ENCODE measurements at places on chromosomes 11 and 22.

DNA sequence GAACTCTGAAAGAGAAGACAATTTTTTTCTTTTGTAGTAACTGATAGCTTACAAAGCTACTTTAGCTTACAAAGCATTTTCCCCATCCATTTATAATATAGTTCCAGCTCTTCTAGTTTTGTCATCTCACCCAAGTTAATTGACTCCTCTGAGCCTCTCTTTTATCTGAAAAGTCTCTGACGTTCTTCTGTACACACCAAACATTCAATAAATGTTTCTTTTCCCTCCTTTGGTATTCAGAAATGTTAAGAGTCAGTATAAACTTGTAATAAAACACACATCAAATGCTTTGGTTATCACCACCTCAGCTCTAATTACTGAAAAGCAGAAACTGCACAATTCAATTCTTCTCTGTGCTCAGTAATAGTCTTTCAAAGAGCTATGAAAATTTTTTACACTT, 5.9 kb downstream of the CCDC90B start:
- DNase-seq, result no peak

DNA sequence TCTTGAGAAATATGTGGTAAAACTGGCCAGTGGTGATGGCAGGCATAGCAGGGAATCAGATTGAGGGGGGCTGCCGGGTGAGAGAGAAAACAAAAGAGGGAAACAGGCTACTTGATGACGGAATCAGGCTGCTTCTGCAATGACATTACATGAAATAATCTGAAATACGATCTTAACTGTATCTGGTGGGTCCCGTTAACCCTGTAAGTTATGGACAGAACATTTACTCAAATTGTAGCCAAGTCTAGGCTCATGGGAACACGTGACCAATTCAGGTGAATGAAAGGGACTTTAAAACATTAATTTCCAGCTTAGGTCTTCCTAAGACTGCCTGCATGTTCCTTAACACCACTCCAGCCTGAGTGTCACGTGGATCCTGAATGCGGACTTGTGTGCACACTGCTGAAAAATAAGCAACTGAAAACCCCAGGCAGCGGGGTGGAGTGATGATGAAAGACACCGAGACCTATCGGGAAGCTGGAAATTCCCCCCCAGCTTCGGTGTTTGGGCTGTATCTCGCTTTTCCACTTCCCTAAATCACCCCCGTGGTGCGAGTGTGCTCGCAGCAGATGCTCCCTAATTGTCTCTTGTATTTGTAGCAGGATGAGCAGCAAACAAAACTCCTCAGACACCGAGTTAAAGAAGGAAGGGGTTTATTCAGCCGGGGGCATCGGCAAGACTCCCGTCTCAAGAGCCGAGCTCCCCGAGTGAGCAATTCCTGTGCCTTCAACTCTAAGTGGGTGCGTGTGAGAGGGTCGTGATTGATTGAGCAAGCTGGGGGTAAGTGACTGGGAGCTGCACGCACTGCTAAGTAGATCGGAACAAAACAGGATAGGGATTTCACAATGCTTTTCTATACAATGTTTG, 145.0 kb upstream of the GRK3 start:
- peak; percentile 50 for DNase-seq

DNA sequence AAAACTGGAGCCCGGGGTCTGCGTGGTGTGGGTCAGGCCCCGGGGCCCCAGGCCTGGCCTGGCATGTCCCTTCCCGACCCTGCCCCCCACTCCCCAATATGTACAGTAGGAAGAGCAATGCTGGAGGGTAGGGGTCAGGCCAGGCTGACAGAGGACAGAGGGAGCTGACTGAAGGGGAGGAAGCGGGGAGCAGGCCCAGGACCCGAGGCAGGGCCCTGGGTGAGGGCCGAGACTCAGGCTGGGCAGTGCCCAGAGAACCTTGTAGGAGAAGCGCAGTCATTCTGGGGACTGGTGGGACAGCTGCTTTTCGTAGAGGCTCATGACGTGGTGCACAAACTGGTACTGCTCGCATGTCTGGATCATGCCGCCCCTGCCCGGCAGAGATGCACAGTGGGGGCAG, 2.7 kb upstream of the IGSF22 start:
- no peak for DNase-seq

DNA sequence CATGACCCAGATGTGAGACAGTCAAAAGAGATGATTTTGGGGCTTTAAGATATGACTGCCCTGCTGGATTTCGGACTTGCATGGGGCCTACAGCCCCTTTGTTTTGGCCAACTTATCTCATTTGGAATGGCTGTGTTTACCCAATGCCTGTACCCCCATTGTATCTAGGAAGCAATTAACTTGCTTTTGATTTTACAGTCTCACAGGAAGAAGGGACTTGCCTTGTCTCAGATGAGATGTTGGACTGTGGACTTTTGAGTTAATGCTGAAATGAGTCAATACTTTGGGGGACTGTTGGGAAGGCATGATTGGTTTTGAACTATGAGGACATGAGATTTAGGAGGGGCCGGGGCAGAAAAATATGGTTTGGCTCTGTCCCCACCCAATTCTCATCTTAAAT, 88.4 kb downstream of the RSF1 start:
- no peak for DNase-seq

GRCh38 chr11:95715777-95716241, 73.8 kb downstream of the FAM76B start:
- no peak for DNase-seq

DNA sequence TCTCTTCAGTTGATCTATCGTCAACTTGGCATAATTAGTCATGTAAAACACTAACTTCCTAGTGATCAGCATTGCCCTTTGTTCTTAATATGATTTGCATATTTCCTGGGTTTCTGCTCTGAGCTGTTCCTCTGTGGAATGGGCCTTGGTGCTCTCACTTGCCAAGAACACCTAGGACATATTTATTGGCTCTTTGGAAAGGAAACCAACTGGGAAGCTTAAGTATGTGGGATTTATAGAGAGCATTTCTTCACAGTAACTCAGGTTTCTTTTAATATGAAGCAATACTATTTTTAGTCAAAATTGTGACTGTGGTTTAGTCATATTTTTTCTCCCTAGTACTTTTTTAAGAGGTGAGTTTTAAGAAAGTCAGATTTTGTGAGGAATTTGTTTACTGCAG, 28.8 kb downstream of the FAT3 start:
- no peak for DNase-seq

DNA sequence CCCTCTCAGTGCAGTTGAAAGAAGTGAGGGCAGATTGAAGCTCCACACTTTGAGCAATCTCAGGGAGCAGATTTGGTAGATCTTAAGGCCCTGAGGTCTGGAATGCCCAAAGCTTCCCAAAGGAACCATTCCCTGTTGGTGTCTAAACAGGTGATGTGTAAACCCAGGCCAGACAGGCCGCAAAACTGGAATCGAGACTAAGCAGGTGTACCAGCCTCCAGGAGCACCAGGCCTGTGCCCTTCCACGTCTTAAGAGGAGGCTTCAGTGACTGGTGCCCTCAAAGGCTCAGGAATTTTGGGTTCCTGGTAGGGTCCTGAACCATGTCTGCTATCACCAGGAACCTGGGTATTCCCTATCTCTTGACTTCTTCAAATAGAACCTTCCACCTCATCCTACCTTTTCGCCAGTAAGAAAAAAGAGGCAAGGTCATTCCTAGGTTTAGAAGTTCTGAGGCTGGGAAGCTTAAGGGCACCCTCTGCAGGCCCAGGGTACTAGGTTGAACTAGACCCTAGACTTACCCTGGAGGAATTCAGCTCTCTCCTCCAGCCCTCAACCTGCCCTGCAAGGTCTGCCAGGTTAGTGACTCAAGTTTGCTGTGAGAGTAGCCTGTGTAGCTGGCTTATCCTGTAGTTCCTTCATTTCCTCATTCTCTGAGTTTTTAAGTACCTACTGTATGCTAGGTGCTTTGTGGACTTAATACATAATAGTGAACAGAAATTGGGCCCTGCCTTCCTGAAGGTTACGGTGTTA, 100.0 kb upstream of the NNMT start:
- DNase-seq, result no peak

- no peak for DNase-seq
Observed at GRCh38 chr11:90874281-90874680, 651.4 kb upstream of the CHORDC1 start.

DNA sequence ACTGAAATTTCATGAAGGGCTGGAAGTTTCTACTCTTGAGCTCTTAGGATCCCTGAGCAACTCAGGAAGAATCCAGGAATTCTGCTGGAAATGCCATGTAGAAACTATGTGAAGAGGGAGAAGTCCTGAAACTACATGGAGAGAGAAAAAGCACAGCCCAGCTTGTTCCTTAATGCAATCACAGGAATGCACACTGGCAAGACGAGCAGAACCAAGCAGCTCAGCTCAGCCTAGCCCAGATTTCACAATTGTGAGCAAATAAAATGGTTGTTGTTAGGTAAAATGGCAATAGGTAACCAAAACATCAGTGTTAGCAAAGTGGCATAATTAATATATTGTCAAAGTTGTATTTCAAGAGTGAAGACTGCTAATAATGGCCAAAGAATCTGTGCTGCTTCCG, 28.1 kb downstream of the ZNF214 start:
- no peak for DNase-seq

Data from right kidney (tissue), 9 donors.